ENCODE measurements at places on chromosomes 6 and 20.

DNA sequence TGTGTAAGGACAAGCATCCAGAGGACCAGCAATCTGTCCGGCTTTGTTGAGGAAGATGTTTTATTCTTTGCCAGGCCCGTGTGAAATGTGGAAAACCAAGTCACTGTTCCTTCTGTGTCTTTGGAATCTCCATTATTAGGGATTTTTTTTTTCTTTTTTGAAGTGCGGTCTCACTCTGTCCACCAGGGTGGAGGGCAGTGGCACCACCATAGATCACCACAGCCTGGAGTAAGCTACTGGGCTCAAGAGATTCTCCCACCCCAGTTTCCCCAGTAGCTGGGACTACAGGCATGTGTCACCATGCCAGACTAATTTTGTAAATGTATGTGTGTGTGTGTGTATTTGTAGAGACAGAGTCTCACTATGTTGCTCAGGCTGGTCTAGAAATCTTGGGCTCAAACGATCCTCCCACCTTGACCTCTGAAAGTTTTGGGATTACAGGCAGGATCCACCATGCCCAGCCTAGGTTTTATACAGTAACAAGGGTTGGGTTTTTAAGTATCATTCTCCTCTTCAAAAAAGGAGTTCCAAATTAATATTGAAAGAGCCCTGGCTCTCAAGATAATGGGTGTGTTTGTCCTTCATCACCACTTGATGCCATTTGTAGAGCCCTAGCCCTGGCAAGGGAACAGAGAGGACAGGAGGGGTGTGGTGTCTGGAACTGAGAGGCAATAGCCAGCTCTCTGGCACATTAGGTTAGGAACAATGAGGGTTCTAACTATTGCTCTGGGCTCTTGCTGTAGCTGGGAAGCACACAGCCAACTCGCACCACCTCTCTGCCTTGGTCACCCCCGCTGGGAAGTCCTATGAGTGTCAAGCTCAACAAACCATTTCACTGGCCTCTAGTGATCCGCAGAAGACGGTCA, 3.1 kb downstream of the LAMP5 start:
- no peak for DNase-seq

GRCh38 chr6:158031381-158032353, 50.0 kb downstream of the SYNJ2 start:
- no peak for DNase-seq

- no peak for DNase-seq
These were observed 2.1 kb downstream of the MYLIP start for GRCh38 chr6:16130932-16131387.

DNA sequence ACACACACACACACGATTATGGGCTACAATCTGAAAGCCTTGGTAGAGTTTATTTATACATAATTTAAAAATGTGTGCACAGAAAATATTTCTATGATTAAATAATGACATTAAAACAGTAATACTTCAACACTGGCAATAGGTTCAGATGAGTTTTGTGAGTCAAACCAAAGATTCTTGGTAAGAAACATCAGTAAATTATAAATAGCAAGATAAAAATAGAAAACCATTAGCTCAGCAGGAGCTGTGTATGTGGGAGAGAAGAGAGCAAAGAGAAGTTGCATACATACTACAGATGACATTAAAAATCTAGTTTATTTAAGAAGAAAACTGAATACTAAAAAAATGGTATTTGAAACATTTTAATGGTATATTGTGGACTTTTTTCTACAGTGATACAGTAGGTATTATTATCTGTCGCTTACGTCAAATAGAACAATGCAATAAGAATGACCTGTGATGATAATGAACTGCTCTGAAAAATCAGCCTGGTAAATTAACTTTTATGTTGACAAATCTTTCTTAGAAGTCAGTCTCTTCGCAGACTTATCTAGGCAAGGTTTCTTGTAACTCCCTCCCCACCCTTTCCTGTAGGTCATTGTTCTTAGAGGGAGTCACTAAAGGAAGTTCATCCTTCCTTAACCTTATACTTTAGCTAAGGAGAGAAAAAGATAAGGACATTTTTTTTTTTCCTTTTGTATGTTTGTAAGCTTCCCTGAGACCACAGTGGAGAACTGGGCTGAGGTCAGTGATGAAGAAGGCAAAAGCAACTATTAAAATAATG, 149.3 kb downstream of the GJA1 start:
- DNase-seq: no peak

DNA sequence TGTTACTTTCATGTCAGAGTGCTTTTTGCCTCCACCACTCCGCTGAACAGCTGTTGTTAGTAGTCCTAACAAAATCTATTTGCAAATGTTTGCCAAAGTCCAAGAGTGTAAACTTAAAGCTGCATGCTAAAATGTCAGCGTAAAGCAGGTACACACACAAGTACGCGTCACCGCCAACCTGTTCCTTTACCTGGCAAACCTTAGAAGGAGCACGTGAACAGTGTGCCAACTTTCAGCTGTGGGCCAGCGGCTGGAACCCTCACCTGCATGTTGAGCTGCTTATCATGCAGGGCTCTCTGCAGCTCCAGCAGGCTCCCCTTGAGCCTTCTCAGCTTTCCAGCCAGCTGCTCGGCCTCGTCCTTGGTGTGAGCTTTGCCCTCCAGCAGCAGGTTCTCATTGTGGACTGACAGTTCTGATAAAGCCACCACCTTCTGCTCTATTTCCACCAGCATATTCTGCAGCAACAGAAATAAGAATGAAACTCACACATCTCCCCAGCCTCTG, 359.3 kb downstream of the SYNE1 start:
- no peak for DNase-seq

GRCh38 chr20:431012-431904, 23.2 kb downstream of the RBCK1 start:
- no peak for DNase-seq

GRCh38 chr6:113591896-113592827, 265.0 kb upstream of the MARCKS start:
- DNase-seq: no peak

DNA sequence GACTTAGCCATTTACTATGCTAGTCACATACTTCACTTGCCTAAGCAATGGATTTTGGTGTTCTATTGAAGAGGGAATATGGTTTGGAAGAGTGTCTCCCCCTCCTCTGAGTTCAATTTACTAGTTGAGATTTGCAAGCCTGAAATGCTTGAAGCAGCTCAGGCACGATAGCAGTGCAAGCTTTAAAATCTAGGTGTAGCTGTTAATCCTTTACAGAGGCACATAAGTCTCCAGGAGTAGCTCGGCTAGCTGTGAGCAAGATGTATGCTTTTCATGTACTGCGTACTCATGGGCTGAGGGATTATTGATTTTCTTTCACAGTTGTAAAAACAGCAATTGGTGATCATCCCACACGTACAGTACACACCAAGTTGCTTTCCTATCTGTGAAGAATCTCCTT, 726 bp downstream of the FLRT3 start:
- no peak for DNase-seq

- no peak for DNase-seq
These were observed 373.8 kb upstream of the RUNX2 start for GRCh38 chr6:44954281-44954680.

Measured in stimulated activated CD4-positive, alpha-beta T cell treated with anti-CD3 and anti-CD28 coated beads, Interleukin-12 subunit alpha, Interleukin-12 subunit beta, amount 100 ng/mL, for 4 hours (primary cell).